ENCODE measurements at places on chromosomes 13 and 19.

- DNase-seq: no peak
Measured at GRCh38 chr13:22662771-22663170, 518.0 kb upstream of the SGCG start.

GRCh38 chr13:80386002-80386401 is 45.1 kb upstream of the SPRY2 start:
- DNase-seq: no peak

DNA sequence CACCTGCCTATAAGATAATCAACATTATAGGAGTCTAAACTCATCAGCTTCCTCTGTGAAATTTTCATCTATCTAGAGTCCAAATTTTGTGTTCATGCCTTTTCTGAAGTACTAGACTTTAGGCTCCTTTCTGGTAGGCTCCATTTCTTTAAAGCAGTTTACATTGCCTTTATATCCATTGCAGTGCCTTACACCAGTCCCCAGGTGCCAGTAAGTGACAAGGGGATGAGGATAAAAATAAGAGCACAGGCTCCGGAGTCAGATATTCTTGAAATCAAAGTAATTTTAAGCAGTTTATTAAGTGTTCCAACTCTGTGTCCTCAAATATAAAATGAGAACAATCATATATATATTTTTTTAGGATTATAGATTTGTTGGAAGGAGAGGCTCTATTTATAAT is 10.6 kb upstream of the CYSLTR2 start:
- no peak for DNase-seq

DNA sequence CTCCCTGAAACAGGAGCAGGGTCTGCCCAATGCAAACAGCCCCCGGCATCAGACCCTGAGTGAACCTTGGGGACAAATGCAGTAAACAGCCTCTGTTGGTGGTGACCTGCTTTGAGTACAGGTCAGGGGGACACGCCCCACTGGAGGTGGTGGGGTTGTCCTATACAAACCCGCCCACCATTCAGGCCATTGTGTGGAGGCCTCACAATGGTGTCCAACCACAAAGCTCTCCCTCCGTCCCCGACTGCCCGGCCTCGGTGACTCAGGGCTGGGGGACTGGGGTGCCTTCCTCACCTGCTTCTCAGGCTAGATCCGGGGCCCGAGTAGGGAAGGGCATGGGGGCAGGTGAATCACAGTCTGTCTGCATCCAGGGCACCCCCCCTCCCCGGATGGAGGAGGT is 1.5 kb downstream of the MUC16 start:
- no peak for DNase-seq

- no peak for DNase-seq
Measured at GRCh38 chr13:78680576-78681350, 21.8 kb upstream of the OBI1 start.

- DNase-seq: no peak
Measured at GRCh38 chr13:104737713-104738112, 1671.5 kb upstream of the SLC10A2 start.

DNA sequence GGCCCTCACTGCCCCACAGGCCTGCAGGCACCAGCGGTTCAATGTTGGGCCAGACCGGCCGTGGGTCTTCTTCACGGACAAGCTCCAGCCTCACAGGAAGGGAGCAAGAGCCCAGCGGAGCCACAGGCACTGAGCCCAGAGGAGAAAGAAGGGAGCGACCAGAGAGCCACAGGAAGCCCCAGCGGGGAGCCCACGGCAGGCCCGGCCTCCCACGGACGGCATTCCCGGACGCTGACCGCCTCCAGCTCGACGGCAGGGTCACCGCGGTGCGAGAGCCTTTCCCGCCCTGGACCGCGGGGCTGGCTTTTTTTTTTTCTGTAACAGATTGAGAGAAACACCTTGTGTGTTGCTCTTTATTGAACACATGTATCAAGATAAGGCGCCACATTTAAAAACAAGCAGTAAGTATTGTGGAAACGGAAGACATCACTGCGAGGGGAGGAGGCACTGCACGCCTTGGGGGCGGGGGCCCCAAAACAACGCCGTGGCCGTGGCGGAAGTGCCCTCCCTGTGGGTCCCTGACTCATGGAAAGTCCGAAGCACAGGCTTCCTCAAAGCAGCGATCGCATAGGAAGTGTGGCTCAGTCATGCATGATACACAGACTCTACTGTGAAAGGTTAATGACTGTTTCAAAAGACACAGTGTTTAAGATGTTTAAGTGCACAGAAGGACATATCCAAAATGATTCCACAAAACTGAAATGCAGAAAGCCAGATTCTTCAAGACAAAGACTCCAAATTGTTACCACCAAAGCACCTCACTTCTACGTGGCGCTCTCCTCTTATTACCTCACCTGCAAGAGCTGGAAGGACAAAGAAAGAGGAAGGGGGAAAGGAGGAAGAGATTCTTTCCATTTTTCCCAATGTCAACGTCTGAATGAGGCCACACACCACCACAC is 3.5 kb downstream of the RASA3 start:
- DNase-seq: peak; percentile 80

DNA sequence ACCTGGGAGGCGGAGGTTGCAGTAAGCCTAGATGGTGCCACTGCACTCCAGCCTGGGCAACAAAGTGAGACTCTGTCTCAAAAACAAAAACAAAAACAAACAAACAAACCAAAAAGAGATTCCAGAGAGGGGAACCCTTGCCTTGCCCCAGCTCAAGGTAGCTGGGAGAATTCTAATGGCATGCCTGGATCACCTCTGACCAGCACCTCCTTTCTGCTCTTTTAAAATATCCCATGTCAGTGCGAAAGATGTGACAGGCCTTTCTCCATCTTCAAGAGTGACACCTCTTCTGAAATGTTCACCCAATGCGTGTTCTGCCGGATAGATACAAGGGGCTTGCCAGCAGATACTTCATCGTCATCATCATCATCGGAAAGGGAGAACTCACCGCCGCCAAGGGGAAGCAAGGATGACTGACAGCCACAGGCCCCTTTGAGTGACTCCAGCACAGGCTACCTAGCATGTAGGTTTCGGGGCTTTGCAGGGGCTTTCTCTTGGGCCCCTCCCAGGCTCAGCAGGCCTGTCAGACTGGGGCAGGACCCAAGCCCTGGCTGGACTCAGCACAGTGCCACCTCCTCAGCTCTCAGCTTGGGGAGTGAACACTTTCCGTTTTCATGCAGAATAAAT is 18.9 kb upstream of the LRP3 start:
- DNase-seq: no peak

- DNase-seq: no peak
Measured at GRCh38 chr19:56705939-56706338, 34.4 kb upstream of the ZNF835 start.

GRCh38 chr19:8655340-8655709 is 24.9 kb downstream of the NFILZ start:
- DNase-seq: no peak

DNA sequence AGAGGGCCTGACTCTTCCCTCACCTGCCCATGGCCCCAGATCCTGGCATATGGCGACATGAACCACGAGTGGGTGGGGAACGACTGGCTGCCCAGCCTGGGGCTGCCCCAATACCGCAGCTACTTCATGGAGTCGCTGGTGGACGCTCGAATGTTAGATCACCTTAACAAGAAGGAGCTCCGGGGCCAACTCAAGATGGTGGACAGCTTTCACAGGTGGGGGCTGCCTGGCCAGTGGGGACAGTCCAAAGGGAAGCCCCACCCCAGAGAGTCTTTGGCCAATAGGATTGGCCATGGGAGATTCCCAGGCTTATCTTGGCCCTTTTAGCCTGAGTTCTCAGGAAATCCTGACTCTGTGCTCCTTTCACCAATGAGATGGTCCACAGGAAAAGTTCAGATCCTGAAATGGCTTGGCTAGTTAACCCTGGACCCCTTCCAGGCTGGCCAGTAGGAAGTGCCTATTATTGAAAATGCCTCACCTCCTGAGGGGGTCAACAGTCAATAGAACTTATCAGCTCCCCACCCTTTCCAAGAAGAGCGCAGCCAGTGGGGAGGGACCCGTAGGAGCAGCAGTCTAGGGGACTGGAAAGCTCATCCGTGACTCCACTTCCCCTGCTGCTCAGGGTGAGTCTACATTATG is 7.0 kb downstream of the HRC start:
- DNase-seq: no peak

DNA sequence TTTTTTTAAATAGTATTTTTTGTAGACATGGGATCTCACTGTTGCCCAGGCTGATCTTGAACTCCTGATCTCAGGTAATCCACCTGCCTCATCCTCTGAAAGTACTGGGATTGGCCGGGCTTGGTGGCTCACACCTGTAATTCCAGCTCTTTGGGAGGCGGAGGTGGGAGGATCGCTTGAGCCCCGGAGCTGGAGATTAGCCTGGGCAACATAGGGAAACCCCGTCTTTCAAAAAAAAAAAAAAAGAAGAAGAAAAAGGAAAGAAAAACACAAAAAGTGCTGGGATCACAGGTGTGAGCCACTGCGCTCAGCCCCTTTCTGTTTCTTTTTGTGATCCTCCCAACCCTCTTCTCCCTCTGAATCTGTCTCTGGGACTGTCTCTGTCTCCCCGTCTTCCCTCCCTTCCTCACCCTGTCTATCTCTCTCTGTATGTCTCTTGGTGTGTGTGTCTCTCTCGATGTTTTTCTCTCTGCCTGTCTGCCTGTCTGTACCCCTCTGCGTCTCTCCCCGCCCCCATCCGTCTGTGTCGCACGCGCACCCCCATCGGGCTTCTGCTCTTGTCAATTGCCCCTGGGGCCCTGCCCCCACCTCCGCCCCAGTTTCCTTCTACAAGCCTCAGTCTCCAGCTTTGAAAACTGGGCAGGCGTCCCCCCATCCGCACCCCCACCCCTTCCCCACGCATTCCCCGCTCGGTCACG is 540 bp upstream of the ZFP36 start:
- peak; percentile 64 for DNase-seq

DNA sequence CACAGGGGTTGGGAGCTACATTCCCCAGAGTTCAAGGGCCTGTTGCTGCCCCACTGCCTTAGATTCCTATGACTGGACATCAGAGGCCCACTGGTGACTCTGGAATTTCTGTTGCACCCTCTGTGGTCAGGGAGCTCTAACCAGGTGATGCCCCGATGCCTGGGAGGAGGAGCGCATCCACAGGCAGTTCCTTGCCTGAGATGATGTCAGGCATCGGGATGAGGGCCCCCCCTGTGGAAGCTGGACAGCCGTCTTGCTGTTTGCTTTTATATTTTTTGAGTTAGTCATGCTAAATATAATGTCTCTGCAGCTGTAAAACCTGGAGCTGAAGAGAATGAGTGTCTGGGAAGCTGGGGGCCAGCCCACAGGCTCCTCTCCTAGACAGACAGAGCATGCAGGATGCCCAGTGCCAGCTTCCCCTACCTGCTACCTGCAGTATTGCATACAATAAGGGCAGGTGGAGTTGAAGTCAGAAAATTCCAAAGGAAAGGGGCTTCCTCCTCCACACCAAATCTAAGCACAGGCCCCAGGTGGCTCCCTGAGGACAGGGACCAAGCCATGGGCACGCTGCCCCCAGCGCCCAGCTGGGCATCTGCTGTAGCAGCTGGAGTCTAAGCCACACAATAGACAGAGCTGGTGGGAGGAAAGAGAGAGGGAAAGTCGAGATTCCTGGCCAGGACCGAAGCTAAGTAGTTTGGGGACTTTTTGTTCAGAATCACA is 16.2 kb downstream of the COL4A2 start:
- DNase-seq: no peak

DNA sequence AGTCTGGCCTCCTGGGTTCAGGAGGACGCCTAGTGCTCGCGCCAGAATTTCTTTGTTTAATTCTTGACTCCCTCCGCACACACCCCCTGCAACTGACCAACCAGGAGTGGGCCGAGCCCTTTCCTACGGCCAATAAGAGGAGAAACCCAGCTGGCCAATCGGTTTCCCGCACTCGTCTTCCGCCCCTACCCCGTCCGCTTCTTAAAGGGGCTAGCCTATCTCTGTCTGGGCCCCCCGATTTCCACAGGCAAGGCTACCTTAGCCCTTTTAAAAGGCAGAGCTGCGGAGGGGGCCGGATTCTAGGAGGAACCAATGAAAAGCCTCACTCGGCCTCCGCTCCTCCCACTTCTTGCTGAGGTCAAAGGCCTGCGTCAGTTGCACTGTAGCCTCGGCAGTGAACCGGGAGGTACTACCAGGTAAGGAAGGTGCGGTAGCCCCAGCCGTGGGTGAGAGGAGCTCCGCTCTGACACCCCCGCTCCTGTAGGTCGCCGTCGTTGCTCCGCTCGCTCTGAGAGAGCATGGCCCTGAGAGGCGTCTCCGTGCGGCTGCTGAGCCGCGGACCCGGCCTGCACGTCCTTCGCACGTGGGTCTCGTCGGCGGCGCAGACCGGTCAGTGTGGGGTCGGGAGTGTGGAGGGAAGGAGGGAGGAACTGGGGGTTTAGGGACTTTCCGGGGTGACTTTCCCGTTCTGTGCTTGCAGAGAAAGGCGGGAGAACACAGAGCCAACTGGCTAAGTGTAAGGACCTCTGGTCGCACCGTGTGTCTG is at the start of gene GCDH:
Gene GCDH (plus strand): TSS at position 374 of the 766 bp plus-strand sequence. CDS start 145 bp downstream, at position 519.
- peak; percentile 91 for DNase-seq

- DNase-seq: no peak
Measured at GRCh38 chr13:97855570-97856303, 97.7 kb upstream of the IPO5 start.

DNA sequence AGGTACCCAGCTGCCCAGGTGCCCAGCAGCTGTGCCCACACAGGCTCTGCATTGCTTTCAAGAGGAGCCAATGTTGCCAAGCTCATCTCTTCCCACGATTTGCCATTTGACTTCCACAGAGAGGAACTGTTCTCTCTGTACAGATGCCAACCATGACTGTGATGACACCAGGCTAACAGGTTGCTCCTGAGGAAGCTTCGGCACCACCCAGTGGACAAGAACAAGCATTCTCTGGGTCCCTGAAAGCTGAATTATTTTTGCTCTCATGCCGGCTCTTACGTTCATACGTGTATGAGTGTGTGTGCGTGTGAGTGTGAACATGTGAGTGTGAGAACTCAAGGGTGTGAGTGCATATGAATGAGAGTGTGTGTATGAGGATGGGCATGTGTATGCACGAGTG is 535.2 kb downstream of the LIG4 start:
- DNase-seq: no peak

GRCh38 chr13:25247360-25247759 is 39.9 kb downstream of the MTMR6 start:
- no peak for DNase-seq

- no peak for DNase-seq
Measured at GRCh38 chr19:16779539-16780163, 49.5 kb upstream of the SIN3B start.

- no peak for DNase-seq
Measured at GRCh38 chr19:47266401-47266941, 8.2 kb upstream of the INAFM1 start.

DNA sequence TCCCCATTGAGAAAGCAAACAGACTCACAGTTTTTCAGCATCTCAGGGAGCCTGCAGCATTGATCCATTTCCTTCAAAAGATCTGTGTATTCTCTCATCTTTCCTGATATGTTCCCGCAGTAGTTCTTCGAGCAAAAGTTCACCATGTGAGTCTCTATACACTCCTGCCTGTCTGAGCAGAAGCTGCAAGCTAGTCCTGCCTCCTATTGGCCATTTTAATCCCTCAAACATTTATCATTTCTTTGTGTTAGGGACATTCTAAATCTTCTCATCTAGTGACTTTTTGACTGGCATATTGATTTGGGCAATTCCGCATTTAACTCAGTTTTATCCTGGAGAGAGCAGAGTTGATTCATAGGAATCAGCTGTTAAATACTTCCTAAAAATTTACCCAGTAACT is 660.4 kb upstream of the KLF12 start:
- no peak for DNase-seq

- DNase-seq: no peak
Measured at GRCh38 chr19:55299991-55300390, 16.2 kb downstream of the BRSK1 start.
